ENCODE measurements at places on chromosomes 3 and 15.

- DNase-seq = no peak
Measured at GRCh38 chr3:176275113-176275512, 922.2 kb downstream of the TBL1XR1 start.

GRCh38 chr3:173439004-173439403 is 41.5 kb downstream of the NLGN1 start:
- no peak for DNase-seq

GRCh38 chr3:14211621-14212020 is 33.0 kb downstream of the LSM3 start:
- DNase-seq = no peak

GRCh38 chr3:42711491-42712343 is 9.1 kb upstream of the HHATL start:
- no peak for DNase-seq

- DNase-seq = no peak
Measured at GRCh38 chr3:48879307-48879993, 19.2 kb downstream of the SLC25A20 start.

GRCh38 chr3:130835483-130835882 is 58.4 kb upstream of the ATP2C1 start:
- DNase-seq = no peak

GRCh38 chr15:44584162-44584749 is 47.3 kb downstream of the EIF3J start:
- DNase-seq = peak; percentile 26

DNA sequence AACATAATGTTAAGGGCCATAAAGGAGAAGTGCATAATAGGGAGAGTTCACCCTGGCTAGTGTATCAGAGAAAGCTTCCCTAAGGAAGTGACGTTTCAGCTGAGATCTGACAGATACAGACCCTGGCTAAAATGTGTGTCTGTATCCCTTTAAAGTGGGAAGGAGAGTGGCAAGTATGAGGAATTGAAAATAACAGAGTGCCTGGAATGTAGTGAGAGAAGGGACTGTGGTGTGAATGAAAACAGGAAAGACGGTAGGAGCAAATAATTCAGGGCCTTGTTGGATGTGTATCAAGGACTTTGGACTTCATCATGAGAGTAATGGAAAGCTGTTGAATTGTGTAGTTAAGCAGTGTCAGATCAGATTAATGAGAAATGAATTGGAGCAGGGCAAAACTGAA is 30.5 kb downstream of the NEO1 start:
- no peak for DNase-seq

- no peak for DNase-seq
Measured at GRCh38 chr3:125067225-125067624, 11.4 kb upstream of the HEG1 start.

DNA sequence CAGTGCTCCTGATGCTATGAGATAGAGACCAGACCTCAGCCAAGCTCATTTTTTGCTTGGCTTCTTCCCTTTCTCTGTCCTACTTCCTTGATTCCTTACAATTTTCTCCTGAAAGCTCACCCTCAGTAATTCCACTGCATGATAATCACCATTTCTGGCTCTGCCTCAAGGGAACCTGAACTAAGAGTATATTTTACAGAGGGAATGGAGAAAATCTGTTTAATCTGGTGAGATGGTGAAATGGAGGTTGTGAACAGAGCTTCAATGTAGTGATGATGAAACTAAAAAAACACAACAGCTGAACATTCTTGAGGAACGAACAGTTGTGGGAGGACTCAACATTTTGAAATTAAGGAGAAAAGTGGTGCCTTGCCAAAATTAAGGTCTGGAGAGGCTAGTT is 16.3 kb downstream of the HHLA2 start:
- no peak for DNase-seq

- DNase-seq = no peak
Measured at GRCh38 chr15:38535491-38536200, 29.0 kb downstream of the RASGRP1 start.

DNA sequence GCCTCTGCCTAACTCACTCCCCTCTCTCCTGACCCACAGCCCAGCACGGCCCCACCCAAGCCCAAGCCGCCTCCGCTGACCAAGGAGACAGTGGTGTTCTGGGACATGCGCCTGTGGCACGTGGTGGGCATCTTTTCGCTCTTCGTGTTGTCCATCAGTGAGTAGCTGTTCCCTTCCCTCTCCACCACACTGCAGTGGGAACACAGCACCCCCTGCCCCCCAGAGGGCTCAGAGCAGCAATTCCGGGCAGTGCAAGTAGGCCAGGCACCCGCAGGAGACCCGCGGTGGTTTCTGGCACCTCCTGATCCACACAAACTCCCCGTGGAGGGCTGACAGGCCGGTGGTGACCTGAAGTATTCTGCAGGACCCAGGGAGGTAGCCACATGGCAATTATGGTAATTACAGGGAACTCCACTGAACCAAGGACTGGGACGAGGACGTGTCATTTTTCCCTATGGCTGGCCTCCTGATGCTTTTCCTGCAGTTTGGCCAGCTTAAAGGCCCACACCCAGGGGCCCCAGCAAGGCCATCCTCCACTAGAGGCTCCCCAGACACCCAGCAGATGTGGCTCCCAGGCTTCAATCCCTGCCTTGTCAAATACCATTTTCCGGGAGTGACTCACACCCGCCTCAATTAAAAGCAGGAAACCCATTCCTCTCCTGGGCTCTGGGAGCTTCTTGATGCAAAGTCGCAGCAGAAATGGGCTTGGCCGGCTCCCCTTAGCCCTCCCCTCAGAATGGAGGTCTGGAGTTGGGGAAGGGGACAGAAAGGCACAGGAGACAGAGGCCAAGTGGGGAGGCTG is 4.8 kb downstream of the TMIE start:
- DNase-seq = no peak

DNA sequence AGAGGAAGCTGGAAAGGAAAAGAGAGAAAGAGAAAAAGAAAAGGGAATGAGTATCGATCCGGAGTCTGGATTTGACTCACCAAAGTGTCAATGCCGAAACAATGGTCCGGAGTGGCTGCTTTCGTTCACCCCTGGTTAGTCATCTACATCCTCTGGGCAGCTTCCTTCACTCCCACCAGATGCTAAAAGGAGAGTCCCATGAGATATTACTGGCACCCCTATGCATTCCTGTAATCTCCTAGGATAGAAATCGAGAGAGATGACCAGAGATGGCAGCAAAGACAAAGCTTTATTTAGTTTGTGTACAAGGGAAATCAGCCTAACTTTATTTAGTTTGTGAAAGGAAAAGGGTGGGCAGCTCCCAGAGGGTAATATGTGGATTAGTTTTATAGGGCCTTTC is 622.2 kb downstream of the ZPLD1 start:
- DNase-seq = peak; percentile 15

- no peak for DNase-seq
Measured at GRCh38 chr15:50107157-50107556, 11.9 kb downstream of the ATP8B4 start.

- no peak for DNase-seq
Measured at GRCh38 chr3:128693696-128694095, 32.3 kb upstream of the RAB7A start.

- no peak for DNase-seq
Measured at GRCh38 chr3:50519471-50520089, 16.1 kb upstream of the CACNA2D2 start.

GRCh38 chr3:182220013-182220412 is 508.3 kb downstream of the SOX2 start:
- DNase-seq = no peak

GRCh38 chr3:128362026-128362965 is 104.4 kb downstream of the DNAJB8 start:
- no peak for DNase-seq

DNA sequence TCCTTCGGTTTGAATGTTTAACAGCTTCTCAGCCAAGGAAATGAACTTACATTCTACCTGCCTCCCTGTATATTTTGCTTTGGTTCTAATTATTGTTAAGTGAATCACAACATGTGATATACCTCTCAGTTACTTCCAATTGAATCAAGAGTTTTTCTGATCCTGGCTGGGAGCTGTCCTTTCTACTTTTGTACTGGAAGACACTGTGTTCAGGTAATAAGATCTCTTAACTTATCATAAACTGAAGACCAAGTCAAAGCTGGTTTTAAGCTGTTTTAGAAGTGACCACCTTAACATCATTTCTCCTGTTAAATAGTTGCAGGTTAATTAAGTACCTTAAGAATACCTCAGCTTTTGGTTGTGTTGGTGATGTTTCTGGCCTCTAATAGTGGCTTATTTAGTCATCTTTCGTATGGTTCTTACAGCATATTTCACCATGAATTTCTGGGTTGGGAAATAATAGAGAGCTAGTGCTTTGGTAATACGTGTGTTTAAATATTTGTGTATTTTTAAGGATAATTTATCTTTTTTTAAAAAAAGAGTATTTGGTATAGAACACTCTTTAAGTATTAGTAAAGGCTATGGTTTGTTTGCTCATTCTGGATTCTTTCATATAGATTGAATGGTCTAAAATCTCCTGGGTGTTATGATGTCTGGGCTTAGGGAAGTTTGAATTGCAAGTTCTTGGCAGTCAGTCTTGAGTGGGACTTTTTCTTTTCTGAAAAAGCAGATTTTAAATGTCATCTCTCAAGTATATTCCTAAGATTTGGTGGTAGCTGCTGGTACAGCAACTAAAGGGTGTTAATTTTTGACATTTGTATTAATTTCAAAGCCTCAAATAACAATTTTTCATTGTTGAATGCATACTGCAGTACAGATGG is 1.6 kb downstream of the RAB8B start:
- DNase-seq = no peak

GRCh38 chr3:159480046-159480445 is 508.6 kb upstream of the IL12A start:
- no peak for DNase-seq

GRCh38 chr3:112128843-112129727 is 4.0 kb downstream of the GCSAM start:
- no peak for DNase-seq

DNA sequence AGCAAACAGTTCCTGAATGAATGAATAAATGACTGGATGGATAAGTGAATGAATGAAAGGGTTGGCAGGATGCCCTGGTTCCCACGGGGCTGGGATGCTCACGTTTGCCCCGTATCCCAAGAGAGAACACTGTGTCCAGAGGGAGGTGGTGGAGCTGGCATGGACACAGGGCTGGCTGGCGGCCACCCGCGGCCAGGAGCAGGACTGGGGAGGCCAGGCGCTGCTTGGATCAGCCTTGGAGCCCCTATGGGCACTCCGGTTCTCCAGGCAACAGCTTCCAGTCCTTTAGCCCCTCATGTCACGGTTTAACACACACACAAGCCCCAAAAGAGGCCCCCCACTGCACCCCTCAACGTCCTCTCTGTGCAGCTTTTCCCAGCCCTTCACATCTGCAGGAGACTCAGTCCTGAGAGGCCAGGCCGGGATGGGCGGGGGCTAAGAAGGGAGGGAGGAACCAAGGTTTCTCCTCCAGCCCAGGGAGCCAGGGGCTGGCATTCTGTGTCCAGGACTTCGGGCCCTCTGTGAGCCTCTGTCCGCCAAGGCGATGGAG is 86.0 kb upstream of the ALDH1L1 start:
- DNase-seq = no peak

Data from NCI-H446 (cell line).